ENCODE measurements at places on chromosomes 3 and 15.
A peak's percentile ranks its signal among the peaks of the same experiment; 100 is the strongest.

- no peak for DNase-seq
These were observed 993.2 kb downstream of the OTOL1 start for GRCh38 chr3:162489853-162490252.

- no peak for DNase-seq
These were observed 22.7 kb upstream of the UBXN7 start for GRCh38 chr3:196454935-196455334.

DNA sequence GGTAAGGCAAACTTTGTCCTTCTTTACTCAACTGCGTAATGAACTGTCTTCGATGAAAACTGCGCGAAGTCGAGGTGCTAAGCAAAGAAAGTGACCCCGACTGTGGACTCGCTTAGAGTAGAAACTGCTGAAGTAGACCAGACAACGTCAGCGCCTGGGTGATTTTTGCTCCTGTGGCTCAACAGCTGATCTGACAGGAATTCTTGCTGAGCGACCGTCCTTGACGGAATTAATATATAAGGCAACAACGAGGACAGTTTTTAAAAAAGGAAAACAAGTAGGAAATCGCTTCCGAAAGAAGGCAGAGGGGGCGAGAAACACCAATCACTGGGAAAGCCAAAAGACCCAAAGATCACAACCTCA, 541 bp downstream of the RPS27L start:
- no peak for DNase-seq

DNA sequence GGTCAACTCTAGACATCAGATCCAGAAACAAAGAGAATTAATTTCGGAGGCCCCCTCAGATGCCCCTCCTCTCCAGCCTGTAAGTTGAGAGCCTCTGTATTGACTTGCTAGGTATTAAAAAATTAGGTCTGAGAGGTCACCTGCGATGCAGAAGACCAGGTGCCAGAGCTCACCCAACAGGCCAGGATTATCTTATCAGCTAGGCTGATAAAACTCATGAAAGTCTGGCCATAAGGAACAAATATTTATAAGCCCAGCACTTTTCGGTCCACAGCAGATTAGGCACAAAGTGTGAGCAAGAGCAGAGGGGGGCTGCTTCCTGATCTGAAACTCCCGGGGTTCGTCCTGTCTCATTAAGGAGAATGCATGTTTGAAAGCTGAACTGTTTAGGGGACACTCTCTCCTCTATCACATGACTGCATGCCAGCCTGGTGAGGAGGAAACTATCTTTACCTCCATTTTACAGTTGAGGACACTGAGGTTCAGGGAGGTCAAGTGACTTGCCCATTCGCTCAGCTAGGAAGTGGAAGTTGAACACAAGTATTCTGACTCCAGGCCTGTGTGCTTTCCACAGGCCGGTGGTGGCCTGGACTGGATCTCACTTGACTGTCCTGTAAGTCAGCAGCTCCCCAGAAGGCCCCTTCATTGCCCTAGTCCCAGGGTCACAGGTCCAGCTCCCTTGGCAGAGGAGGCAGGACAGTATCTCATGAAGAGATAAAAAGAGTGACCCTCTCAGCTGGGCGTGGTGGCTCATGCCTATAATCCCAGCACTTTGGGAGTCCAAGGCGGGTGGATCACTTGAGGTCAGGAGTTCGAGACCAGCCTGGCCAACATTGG, 39.6 kb upstream of the MAGEF1 start:
- DNase-seq, result no peak

DNA sequence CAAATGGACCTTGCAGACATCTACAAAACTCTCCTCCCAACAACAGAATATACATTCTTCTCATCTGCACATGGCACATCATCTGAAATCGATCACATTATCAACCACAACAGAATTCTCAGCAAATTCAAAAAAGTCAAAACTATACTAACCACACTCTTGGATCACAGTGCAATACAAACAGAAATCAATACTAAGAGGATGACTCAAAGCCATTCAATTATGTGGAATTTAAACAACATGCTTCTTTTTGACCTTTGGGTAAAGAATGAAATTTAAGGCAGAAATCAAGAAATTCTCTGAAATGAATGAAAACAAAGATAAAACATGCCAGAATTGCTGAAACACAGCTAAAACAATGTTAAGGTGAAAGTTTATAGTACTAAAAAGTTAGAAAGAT, 358.1 kb downstream of the NSUN3 start:
- no peak for DNase-seq

DNA sequence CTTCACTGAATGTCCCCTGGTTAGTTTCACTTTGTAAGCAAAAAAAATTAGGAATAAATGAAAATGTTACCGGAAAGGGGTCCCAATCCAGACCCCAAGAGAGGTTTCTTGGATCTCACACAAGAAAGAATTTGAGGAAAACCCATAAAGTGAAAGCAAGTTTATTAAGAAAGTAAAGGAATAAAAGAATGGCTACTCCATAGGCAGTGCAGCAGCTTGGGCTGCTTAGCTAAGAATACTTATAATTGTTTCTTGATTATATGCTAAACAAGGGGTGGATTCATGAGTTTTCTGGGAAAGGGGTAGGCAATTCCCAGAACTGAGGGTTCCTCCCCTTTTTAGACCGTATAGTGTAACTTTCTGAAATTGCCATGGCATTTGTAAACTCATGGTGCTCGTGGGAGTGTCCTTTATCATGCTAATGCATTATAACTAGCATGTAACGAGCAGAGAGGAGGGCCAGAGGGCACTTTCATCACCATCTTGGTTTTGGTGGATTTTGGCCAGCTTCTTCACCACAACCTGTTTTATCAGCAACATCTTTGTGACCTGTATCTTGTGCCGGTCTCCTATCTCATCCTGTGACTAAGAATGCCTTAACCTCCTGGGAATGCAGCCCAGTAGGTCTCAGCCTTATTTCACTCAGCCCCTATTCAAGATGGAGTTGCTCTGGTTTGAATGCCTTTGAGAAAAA, 41.0 kb upstream of the CMSS1 start:
- no peak for DNase-seq

GRCh38 chr3:195181741-195182469, 89.1 kb downstream of the XXYLT1 start:
- no peak for DNase-seq

- DNase-seq, result no peak
These were observed 88.1 kb upstream of the SPRED1 start for GRCh38 chr15:38164507-38164906.

- no peak for DNase-seq
These were observed 185.9 kb upstream of the ANKRD28 start for GRCh38 chr3:15983693-15984092.

DNA sequence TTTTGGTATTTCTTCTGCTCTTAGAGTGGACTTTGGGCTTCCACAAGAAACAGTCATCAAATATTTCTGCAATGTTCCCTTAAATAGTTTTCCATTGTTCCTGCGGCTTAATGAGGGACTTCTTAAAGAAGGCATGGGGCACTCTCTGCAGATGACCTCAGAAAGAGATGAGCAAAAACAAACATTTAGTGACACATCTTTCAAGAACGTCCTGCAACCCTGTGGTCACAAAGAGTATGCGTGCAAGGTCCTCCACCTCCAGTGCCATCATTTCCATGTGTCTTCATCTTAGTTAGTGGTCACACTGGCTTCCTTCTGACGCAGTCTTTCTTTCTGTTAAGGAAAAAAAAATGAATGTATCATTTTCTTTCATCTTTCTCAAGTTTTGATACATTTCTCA, 56.2 kb downstream of the GREM1 start:
- DNase-seq, result no peak

DNA sequence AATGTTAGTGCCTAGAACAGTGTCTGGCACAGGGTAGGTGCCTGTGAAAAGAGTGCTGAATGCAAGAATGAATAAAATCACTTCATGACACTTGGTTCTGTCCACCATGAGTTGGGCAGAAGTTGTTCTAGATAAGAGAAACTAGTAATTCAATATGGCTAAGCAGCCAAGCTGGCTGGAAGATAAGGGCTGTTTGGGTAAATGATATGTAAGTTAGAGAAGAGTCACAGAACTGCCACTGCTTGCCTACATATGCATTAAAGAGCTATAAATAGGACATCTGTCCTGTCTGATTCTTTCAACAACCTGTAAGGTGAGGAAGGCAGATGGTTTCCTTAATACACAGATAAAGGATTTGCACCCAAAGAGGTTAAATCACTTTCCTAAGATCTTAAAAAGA, 13.1 kb downstream of the MTMR10 start:
- no peak for DNase-seq

- DNase-seq, result peak; percentile 35
These were observed 76.7 kb downstream of the BOC start for GRCh38 chr3:113287803-113288648.

DNA sequence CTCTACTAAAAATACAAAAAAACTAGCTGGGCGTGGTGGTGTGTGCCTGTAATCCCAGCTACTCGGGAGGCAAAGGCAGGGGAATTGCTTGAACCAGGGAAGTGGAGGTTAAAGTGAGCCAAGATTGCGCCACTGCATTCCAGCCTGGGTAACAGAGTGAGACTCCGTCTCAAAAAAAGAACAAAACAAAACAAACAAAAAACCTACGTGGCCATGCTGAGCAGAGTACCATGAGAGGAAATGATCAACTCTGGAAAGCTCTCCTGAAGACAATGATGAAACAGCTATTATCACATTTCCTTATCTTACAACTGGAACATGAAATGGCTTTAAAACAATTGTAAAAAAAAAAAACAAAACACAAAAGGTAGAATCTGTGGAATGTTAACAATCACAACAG, 75.2 kb downstream of the CHSY1 start:
- DNase-seq, result no peak

GRCh38 chr15:64092864-64093626, 593 bp downstream of the CIAO2A start:
- no peak for DNase-seq

DNA sequence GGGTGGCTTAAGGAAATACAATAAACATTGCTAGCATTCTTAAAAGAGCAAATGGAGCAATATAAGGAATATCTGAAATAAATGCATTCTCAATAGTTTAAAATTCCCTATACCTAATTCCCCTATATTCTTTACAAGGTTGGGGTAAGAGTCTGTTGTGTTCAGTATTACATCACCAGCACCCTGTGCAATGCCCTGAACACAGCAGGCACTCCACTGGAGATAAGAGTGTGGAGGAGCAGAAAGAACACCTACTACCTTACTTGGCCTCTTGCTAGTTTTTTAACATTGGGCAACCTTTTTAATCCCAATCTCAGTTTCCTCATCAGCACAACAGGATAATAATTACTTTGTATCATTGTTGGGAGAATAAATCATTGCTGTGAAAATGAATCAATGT, 140.2 kb upstream of the PLXND1 start:
- DNase-seq, result no peak

GRCh38 chr15:65406424-65407000, 16.2 kb downstream of the IGDCC4 start:
- no peak for DNase-seq

DNA sequence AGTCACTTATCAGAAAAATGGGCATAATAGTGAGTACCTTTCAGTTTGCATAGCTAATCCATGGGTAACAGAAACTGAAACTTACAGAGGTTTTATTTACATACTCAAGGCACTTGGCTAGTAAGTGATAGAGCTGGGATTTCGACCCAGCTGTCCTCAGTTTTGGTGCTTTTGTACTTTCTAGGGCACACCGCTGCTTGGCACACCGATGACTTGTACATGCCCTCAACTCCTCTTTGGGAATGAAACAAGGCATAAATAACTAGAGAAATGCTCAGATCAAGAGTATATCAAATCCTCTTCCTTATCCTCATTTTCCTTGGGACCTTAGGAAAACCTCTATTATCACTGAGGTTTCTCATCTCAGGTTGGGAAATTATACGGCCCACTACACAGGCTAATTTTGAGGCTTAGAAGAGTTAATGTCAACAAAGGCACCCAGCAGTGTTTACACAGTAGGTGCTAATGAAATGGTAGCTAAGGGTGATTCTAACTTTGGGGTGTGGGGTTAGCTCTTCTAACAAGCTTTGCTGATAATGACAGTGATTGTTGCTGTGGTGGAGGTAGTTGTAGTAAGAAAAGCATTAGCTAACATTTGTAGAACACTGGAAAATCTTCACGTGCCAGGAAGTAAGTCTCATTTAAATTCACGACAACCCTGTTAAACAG, 20.3 kb upstream of the DGKG start:
- DNase-seq, result no peak

DNA sequence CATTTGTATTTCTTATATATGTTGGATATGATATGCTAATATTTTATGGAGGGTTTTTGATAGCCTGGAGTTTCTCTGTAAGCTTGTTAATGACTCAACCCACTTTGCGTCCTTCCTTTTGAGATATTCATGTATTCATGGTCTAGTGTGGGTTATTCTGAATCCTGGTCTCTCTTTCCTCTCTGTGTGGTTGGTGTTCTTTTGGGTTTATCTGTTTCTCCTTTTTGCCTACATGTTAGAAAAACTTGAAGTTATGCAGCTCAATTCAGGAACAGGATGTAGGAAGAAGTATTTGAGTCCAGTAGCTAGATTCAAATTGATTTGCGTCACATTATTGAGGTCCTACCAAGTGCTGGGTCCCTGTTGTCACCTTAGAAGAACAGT, 28.1 kb downstream of the CMTM7 start:
- no peak for DNase-seq

- no peak for DNase-seq
These were observed 4.9 kb downstream of the OXTR start for GRCh38 chr3:8764528-8764927.

GRCh38 chr3:189898559-189899153, 222.0 kb downstream of the P3H2 start:
- DNase-seq, result no peak

GRCh38 chr3:21835264-21835663, 84.3 kb upstream of the ZNF385D start:
- no peak for DNase-seq

- no peak for DNase-seq
These were observed 56.5 kb upstream of the PLSCR4 start for GRCh38 chr3:146307456-146307725.

DNA sequence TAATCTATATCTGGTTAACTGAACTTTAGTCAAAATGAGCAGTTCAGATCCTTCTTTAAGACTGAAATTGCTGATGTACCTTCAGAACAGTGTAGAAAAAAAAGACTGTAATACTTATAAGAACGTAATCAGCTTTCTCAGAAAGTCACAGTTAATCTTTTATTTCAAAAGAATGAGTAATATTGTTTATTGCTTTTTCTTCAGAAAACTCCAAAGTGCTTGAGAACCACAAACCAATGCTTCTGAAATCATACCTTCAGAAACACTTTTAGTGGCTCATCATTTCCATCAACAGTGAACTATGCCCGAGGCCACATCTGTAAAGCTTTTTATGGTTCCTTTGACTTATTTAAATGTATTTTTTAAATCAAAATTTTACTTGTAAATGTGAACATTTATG, 33.3 kb upstream of the CLASP2 start:
- no peak for DNase-seq

- DNase-seq, result no peak
These were observed 140.4 kb downstream of the SRGAP3 start for GRCh38 chr3:9108876-9109567.

GRCh38 chr3:172126741-172127140, 87.4 kb downstream of the FNDC3B start:
- DNase-seq, result no peak

Measured in substantia nigra (tissue), 51 donors.